ENCODE measurements at places on chromosomes 7 and 10.

DNA sequence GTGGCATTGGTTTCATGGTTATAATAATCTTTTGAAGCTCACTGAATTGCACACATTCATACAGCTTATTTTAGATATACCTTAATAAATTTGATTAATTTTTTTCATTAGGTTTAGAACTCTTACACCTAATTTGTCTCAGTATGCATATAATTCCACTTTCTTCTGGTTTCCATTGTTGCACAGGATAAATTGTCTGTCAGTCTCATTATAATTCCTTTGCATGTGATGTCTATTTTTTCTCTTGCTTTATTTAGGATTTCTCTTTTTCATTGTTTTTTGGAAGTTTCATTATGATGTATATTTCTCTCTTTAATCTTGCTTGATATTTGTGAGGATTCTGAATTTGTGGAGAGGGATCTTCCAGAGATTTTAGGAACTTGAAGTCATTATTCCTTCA, 84.7 kb downstream of the ARL5B start:
- no peak for DNase-seq

GRCh38 chr7:143876218-143876617, 25.8 kb downstream of the TCAF1 start:
- no peak for DNase-seq

DNA sequence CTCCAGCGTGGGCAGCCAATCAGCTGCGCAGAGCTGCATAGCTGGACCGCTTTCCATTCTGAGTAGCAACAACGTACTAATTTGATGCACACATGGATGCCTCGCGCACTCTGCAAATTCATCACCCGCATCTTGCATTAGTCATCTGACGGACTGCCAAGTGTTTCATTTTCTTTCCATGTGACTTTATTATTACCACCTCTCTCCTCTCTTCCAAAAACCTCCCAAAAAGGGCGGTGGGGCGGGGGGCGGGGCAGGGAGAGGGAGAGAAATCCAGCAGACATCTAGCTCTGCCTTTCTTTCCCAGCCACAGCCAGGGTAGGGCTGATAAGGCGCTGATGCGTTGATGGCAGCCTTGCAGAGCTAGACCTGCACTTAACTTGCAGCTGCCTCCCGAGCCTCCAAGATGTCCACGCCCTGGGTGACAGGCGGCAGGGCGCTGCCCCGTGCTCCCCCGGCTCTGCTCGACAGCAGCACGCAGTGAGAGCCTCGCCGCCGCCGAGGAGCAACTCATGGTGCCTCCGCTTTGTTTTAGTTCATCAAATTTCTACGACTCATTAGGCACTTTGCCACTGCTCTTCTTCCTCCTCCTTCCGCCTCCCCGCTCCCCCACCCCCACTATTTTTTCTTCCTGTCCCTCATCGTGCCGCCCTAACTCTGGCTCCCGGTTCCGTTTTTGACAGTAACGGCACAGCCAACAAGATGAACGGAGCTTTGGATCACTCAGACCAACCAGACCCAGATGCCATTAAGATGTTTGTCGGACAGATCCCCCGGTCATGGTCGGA, 147.3 kb downstream of the CELF2 start:
- peak; percentile 66 for DNase-seq

DNA sequence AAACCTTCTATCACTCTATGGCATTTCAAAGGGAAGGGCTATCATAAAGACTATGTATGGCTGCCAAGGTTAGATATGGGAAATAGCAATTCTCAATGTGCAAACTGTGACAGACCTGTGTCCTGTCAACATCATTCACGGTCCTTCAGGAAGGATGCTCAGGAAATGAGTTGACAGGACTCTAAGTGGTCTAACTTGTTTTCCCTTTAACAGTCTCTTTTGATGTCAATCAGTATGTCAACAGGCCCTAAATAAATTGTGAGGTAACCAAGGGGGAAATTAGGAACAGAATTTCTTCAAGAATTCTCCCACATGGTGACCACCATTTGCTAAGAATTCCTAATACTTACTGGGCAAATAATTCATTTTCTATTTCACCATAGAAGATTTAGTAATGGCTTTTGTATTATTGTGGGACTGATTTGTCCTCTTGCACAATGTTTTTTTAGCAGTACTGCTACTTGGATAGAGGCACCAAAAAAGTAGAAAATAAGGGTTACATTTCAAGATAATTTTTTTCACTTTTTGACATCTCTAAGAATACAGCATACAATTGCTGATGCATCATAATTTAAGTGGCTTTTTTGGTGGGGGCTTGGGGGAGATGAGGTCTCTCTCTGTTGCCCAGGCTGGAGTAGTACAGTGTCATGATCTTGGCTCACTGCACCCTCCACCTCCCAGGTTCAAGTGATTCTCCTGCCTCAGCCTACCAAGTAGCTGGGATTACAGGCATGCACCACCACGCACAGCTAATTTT, 275.8 kb downstream of the CACNA2D1 start:
- no peak for DNase-seq

- no peak for DNase-seq
These were observed 71.0 kb downstream of the DLG5 start for GRCh38 chr10:77855404-77856155.

DNA sequence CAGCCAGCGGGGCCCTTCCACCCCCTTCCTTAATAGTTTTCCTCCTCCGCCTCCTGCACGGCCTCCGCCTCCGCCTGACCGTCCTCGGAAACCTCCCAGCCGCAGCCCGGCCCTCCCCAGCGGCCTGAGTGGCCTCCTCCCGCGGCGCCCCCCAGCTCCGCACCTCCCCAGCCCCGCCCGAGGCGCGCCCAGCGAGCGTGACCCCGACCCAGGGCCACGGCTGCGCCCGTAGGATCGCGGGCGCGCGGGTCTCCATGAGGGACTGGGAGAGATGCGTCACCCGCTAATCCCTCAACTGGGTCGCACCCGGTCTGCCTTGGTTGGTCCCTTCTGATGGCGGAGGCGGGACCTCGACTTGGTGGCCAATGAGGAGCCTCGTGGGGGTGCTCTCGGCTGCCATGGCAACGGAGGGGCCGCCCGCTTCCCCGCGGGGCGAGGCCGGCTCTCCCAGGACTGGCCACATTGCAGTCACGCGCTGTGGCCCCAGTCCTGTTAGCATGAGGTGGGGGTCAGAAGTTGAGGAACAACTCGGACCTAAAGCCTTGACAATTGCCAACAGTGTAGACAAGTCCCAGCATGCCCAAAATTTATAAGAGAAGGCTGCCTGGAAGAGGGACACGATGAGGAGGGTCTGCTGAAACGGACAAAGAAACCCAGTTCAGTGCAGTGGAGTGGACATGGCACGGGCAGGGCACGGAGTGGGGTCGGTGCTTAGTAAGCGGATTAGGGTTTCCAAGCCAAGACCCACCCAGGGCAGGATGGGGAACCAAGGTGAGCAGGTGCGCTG, 24.3 kb downstream of the DDIT4 start:
- peak; percentile 98 for DNase-seq

DNA sequence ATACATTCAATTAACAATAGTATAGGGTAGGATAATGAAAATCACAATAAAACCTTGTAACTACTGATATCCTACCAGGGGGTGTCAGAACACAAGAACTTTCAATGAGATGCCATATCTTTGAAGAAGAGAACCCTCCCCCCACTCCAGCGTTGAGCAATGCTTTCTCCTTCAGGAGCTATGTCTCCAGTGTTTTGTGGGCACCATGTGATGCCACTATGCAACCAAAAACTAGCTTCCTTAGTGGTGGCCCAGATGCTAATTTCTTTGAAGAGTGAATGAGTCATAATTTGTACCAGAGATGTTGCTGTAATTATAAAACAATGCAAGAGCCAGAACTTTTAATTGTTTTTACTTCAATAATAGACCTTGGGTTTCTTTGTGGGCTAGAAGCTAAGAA, 76.0 kb upstream of the ADO start:
- DNase-seq = no peak

DNA sequence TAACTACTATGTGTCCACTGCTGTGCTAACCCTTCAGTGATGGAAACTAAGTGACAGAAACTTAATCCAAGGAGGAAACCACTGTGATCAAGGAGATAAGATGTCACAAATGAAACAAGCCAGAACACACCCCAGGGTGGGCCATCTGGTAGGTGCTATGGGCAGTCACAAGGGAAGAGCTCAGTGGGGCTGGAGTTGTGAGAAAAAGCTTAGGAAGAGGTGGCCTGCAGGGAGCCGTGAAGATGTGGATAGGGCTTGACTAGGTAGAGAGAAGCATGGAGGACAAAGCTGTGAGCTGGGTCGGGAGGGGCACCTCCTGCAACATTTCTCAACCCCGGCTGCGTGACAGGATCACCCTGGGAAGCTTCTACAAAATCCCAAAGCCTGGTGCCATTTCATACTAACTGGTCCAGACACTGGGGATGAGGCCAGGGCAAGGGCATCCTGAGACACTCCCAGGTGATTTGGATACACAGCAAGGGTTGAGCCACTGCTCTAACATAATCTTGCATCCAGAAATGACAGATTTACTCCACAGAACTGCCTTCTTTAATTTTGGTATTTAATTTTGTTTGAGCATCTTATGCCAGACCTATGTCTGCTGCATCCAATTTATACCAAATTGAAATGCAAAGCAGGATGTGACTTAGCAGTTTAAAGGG, 69.3 kb downstream of the OSBPL3 start:
- no peak for DNase-seq

GRCh38 chr10:58266826-58267712, 625 bp downstream of the IPMK start:
- DNase-seq = peak; percentile 68

Data from ecto neural progenitor cell (in vitro differentiated cells).